Vagina (tissue), 2 donors: ENCODE measurements at places on chromosomes 3 and 15.
A peak's percentile ranks its signal among the peaks of the same experiment; 100 is the strongest.

- H3K27ac ChIP-seq: no peak overlapping the region
- no peaks in the 10 kb centered on the region for H3K36me3 ChIP-seq
- no peaks in the 10 kb centered on the region for H3K4me1 ChIP-seq
- no peak for DNase-seq
- no peak overlapping the region for H3K4me3 ChIP-seq
- H3K27me3 ChIP-seq: no peaks in the 10 kb centered on the region
Observed at GRCh38 chr3:71520161-71521020, 63.1 kb downstream of the FOXP1 start.

DNA sequence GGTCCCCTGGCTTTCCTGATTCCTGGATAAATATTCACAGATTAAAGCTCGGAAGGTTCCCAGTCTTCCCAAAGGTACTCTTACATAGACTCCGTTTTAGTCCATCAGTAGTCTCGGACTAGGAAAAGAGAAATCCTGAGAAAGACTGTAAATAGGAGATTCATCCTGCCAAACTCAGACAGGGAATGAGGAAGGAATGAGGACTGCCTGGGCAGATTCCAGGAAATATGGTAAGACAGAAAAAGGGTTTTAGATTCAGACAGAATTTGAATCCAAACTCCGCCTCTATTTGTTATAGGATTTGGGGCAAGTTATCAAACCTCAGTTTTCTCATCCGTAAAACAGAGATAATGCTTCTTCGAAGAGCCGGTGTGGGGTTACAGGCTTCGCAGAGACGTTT lies 77.8 kb upstream of the VGLL4 start:
- no peaks in the 10 kb centered on the region for H3K36me3 ChIP-seq
- no peak for DNase-seq
- H3K4me1 ChIP-seq: peaks cover 27% of the 10 kb centered on the region

GRCh38 chr15:46576646-46577395 lies 942.0 kb downstream of the SQOR start:
- H3K36me3 ChIP-seq: no peaks in the 10 kb centered on the region
- no peak for DNase-seq
- no peaks in the 10 kb centered on the region for H3K27me3 ChIP-seq

DNA sequence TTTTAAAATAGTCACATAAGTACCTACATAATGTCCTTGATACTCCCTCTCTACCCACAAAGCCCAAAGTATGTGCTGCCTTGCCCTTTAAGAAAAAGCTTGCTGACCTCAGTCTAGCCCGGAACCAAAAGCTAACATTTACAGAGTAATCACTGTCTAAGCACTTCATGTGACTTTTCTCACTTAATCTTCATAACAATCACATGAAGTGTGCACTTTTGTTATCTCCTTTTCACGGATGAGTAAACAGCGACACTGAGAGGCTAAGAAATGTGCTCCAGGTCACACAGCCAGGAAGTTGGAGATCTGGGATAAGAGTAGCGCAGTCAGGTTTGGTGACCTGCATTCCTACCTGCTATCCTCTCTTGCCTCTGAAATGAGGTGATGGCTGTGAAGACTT lies 194.0 kb downstream of the ITPR1 start:
- no peak for DNase-seq
- peaks cover 41% of the 10 kb centered on the region for H3K36me3 ChIP-seq
- H3K27me3 ChIP-seq: no peaks in the 10 kb centered on the region
- H3K27ac ChIP-seq: no peak overlapping the region
- no peaks in the 10 kb centered on the region for H3K4me1 ChIP-seq
- no peak overlapping the region for H3K4me3 ChIP-seq

- no peak for DNase-seq
- peaks cover 24% of the 10 kb centered on the region for H3K4me1 ChIP-seq
- H3K36me3 ChIP-seq: no peaks in the 10 kb centered on the region
- no peaks in the 10 kb centered on the region for H3K27me3 ChIP-seq
Observed at GRCh38 chr3:188624384-188624783, 470.4 kb downstream of the LPP start.

DNA sequence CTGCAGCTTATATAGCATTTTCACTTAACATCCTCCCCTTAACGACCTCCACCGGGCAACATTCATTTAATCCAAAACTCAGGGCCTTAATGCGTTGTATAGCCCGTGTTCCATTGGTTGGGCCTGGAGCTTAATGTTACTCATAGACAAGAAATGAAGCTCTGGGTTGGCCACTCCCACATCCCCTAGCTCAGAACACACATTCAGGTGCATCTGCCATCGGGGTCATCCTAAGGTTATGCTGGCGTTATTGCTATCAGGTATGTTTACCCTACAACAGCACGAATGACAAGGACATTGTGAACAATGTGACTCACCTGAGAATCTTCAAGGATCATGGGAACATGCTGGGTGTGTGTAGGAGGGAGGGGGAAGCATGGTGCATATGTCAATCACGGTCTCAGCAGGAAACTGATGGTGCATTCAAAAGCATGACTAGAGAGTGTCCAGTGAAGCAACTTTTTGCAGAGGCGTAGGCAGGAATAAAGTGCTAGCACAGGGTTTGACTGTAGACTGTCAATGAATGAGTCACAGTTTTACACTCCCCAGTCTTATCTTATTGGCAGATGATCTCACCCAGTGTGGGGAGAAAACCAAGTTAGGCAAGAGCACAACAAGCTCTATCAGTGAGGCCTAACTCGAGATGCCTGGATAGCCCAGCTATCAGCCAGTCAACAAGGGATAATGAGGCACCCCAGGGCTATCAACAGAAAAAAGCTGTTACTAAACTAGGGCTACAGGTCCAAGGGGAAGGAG lies 402.1 kb upstream of the MCTP2 start:
- no peak overlapping the region for H3K4me3 ChIP-seq
- H3K4me1 ChIP-seq: peaks cover 51% of the 10 kb centered on the region
- no peak for DNase-seq
- H3K36me3 ChIP-seq: no peaks in the 10 kb centered on the region
- peak overlapping the region; percentile 71 for H3K27ac ChIP-seq

GRCh38 chr3:100010087-100010417 lies 104.2 kb downstream of the FILIP1L start:
- DNase-seq: no peak
- H3K27ac ChIP-seq: no peak overlapping the region
- peaks cover 29% of the 10 kb centered on the region for H3K4me1 ChIP-seq
- H3K4me3 ChIP-seq: no peak overlapping the region
